ENCODE measurements at places on chromosomes 7 and 10.

DNA sequence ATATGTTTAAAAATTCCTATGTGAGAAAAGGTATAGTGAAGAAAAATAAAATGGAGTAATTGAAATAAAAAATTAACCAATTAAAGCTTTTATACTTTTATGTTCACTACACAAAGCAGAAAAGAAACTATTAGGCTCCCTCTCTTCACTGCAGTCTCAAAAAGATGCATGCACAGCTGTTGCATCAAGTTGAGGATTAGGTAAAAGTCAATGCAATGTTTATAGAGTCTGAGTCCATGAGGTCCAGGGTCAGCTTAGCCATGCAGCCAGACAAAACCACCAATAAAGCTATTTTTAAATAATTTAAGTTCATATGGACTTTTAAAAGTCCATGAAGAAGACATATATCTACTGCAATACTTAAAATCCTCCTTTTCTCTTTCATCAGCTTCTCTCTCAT lies 31.1 kb upstream of the ING3 start:
- no peak for ATAC-seq

- ATAC-seq, result no peak
These were observed 67.5 kb downstream of the DNAJC12 start for GRCh38 chr10:67770537-67770936.

- ATAC-seq, result peak; percentile 90
These were observed 844 bp downstream of the FBXW4 start for GRCh38 chr10:101693978-101694673.

- ATAC-seq, result peak; percentile 72
These were observed 177.6 kb downstream of the GNAI1 start for GRCh38 chr7:80312139-80312661.

DNA sequence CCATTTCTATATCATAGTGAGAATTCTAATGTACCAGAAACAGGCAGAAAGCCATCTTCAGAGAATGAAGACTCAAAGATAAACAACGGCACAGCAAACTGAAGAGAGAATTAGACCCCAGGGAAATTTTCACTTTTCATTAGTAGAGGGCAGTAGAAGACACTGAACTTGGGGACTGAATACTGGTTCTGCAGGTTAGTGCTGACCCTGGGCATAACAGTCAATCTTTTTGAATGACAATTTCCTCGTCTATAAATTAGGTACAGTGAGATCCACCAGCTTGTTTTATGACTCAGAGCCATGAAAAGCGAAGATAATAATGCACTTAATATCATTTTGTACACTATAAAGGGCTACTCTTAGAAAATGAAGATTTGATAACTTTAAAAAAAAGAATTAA lies 13.7 kb downstream of the FKBP14 start:
- no peak for ATAC-seq

DNA sequence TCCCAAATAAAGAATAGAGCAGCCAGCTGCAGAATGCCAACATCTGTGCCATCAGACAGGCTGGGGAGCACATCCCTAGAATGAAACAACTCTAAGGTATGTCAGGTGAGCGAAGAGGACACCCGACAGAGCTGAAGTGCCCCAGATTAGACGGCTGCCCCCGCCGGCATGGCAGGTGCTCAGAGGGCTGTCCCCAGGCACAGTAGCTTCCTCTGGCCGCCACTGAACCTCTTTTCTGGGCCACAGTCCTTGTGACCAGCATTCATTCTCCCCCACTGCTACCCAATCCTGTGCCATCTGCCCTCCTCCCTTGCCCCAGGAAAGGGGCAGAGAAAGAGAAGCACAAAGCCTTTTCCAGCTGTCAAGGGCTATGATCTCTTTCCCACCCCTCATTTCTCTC lies 41.7 kb downstream of the RGS10 start:
- no peak for ATAC-seq

Measured in esophagus mucosa (tissue), 1 donor.